ENCODE measurements at places on chromosomes 3 and 15.

DNA sequence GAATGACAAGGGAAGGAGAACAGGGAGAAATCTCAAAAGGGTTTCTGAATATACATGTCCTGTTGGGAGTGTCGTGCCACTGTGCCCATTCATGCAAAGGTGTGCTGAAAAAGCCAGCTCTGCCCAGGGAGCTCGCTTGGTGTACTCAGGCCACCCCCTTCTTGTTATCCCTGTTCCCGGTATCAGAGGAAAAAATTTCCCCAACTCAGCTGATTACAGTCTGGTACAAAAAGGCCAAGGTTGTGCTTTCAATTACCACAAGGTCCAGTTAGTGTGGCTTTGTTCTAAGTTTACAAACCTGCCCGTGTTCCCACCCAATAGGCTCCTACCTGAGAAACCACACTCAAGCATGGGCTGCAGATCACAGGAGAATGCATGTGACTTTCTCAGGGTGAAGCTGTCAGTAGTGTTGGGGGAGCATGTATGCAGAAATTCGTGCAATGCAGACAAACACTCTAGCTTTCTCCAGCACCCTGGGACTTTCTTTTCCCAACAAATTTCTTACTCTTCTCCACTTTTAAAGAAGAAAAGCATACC lies 648.5 kb downstream of the NR2F2 start:
- DNase-seq, result no peak

GRCh38 chr3:149619136-149619535 lies 38.7 kb downstream of the WWTR1 start:
- DNase-seq, result no peak

GRCh38 chr3:120145542-120146285 lies 51.5 kb upstream of the GSK3B start:
- DNase-seq, result peak; percentile 14

DNA sequence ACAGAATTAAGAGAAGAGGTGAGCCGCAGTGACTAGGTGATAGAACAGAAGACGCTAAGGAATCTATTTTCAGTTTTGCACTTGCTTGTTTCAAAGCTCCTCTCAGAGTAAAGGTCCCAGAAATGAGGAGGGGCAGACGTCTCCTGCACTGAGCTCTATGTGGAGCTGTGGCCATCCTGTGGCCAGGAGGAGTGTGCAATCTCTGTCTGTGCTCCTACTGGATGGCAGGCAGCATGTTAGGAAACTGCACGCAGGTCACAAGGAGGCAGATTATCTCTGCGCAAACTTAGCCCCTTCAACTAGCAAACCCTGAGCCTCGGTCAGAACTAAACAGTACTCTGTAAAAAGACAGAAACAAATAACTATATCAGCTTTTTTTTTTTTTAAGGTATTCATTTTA lies 31.1 kb upstream of the PPIB start:
- DNase-seq, result no peak

DNA sequence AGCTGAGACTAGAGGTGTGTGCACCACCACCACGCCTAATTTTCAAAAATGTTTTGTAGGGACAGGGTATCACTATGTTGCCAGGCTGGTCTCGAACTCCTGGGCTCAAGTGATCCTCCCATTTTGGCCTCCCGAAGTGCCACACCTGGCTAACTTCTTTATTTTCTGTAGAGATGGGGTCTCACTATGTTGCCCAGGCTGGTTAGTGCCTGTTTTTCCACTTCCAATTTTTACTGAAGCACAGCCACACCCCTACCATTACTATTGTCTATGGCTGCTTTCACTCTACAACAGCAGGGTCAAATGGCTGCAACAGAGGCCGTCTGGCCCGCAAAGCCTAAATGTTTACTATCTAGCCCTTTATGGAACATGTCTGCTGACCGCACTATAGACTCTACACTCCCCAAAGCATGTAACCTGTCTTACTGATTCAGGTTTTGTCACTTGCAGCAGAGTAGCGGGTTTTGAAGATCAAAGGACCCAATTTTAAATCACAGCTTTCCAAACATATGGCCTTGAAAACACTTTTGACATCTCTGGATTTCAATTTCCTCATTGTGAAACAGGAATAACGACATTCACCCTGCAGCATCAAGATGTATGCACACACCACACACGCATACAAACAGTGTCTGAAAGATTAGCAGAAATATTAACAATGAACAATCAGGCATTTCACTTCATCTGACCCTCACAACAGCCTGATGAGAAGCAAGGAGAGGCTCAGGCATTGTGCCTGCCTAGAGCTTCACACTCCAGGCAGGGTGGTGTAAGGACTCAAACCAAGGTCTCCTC lies 46.1 kb downstream of the SCAP start:
- DNase-seq, result no peak

- DNase-seq, result no peak
Measured at GRCh38 chr3:156803952-156804741, 22.0 kb upstream of the LEKR1 start.

- DNase-seq, result peak; percentile 5
Measured at GRCh38 chr3:32577581-32578556, 7.2 kb upstream of the DYNC1LI1 start.

GRCh38 chr15:68241088-68241935 lies 11.8 kb upstream of the CLN6 start:
- no peak for DNase-seq

DNA sequence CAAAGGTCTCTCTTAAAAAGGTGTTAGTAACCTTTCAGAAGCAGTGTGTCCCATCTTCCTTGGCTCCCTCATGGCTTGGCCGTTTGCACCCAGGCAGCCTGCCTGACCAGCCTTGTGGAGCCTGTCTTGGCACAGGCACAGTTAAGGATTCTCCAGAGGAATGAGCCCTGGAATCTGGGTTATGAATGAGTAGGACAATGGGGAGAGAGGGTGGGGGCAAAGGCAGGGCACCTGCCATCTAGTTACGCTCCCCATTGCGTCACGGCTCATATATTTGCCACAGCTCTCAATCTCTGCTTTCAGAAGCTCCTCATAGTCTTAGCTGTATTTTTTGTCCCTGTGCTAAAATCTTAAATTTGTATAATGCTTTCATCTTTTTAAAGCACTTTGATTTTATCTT lies 50.6 kb downstream of the WDR76 start:
- DNase-seq, result no peak

DNA sequence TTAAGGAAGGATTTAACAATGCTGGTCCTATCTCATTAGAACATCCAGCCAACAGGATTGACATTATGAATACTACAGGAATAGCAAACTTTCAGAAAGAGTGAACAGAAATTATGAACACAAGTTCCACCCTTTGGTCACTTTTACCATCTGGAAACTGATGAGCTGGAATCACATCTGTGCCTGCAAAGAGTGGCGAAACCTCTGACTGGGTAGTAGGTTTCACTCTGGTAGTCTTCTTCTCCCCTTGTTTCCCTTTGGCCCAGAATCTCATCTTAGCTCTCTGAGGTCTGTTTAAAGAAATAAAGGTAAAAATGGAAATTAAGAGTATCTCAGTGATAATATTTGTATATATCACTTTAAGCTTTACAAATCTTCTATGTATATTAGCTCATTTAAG lies 73.1 kb downstream of the NR2E3 start:
- DNase-seq, result no peak

DNA sequence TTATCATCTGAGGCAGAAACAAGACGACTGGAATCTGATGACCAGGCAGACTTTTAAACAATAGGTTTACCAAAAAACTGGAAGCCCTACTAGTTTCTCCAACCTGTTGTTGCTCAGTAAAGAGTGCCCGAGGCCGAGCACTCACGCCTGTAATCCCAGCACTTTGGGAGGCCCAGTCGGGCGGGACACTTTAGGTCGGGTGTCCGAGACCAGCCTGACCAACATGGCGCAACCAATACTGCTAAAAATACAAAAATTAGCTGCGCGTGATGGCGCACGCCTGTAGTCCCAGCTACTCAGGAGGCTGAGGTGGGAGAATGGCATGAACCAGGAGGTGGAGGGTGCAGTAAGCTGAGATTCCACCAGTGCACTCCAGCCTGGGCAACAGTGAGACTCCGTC lies 1.1 kb upstream of the WDR5B start:
- no peak for DNase-seq

DNA sequence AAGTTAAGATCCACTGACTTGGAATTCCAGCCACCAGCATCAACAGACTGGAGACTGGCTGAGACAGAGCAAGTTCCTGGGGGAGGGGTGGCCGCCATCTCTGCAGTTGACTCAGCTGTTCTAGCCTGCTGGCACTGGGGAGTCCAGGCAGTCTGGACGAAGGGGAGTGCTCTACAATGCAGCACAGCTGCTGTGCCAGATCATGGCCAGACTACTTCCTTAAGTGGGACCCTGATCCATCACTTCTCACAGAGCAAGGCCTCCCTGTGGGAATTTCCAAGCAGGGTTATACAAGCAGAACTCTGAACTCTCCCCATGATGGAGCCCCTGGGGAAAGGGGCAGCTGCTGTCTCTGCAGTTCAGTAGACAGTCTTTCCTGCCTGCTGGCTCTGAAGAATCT lies 35.2 kb downstream of the PYGO1 start:
- no peak for DNase-seq

DNA sequence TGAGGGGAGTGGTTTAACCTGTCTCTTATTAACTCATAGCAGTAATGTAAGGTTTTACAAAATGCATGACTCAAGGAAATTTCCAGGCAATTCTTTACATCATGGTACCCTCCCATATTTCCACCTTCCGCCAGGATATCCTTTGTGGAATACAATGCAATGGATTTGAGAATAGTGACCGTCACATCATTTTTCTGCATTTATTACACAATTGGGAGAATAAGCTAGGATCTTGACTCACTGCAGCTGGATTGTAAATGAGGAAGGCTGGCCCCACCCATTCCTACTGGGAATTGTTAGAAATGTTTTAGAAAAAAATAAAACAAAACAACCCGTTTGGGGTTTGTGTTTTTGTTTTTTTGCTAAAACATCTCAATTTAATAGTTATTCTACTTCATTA lies 97.4 kb downstream of the IMPG2 start:
- DNase-seq, result no peak

- DNase-seq, result no peak
Measured at GRCh38 chr15:68431792-68432401, at the start of gene ITGA11. Gene ITGA11 (minus strand): TSS chr15:68432163. CDS start chr15:68432066, 97 bp downstream.

GRCh38 chr15:87557881-87558280 lies 698.7 kb downstream of the NTRK3 start:
- no peak for DNase-seq

DNA sequence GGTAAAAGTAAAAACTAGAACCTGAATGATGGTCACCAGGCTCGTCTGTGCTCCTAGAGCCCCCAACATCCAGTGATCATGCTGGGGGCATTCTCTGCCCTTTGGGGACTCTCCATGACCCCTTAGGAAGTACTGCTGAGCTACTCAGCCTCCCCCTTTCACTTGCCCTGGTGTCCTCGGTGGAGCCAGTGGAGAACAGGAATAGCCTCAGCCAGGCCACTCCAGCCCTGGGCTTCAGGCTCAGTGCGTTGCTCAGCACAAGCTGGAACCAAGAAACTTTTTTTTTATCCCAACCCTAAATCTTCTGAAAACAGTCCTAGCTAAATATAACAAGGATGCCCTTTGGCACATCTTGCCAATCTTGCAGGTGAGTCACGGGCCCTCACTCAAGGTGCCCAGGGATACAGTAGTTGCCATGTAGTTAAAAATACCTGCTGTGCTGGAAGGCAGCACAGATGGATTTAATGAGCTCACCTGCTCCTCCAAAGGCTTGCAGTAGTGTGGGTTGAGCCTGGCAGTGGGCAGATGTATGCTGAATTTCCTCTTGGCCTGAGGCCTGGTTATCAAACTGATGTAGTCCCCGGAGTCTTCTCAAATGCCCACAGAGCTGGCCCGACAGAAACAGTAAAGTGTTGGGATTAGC lies 46.9 kb upstream of the TMEM158 start:
- no peak for DNase-seq

DNA sequence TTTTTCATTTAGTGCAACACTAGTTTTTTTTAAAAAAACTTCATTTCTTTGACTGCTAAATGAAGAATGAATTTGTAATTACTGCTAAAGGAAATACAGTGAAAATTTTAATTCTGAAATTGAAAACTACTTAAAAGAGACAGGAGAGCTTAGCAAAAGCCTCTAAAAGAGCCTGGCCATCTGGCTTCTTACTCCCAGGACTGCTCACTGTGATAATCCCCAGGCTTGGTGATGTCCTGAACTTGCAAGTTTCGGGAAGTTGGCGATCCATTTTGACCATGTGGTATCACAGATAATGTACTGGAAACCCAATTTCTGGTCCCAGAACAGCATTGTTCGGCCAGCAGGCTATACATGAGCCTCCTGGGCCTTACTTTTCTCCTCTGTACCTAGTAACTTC lies 292.1 kb downstream of the FGF12 start:
- DNase-seq, result no peak

DNA sequence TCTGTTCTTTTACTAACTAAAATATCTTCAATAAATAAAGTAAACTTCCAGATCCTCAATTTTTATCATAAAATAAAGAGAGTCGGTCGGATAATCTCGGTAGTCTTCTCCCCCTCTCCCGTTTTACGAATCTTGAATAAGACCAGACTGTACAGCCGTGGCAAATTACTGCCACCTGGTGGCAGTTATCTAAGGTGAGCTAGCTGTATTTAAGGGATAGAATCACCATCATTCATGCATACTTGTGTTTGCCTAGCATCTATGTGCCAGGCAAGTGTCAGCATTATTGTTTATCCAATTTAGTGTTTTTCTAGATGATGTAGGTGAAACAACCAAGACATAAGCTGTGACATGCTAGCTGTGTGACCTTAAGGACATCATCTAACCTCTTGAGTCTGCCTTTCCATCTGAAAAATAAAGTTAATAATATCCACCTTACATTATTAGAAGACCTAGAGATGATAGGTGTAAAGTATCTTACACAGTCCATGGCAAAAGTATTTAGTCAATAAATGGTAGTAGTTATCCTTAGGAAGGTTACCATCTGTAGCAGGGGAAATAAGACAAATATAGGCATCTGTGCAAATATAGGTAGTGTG lies 21.3 kb downstream of the DUT start:
- peak; percentile 62 for DNase-seq
